ENCODE measurements at places on chromosomes 12 and 14.

DNA sequence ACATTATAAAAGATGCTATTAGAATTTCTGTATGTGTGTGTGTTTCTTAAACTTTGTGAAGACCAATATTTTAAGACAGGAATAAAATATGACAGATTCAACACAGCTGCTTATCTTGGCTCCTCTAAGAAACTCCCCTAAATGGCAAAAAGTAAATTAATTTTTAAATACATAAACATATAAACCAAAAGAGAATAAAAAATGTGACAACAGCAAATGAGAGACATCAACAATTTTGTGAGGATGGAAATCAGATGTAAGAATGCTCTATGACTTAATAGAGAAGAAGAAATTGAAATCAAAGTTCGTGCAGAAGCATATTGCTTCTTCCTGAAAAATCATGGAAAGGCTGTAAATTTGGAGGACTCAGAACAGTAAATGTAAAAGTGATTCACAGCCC, 1083.8 kb downstream of the FLRT2 start:
- no peak for DNase-seq

GRCh38 chr14:50319721-50320120, 7.6 kb downstream of the DMAC2L start:
- DNase-seq, result no peak

DNA sequence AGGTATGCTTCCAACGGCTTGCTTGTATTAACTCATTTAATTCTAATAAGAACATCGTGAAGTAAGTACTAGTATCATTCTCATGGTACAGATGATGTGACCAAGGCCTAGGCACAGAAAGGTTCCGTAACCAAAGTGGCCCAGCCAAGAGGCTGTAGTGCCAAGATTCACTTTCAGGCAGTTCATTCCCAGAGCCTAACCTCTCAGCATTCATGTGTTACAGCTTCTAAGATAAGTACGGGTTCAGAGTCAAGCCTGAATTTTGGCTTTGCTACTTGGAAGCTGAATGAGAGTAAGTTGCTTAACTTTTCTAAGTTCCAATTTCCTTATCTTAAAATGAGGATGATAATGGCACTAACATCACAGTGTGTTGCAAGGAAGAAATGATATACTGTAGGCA, 379.9 kb downstream of the AEBP2 start:
- DNase-seq, result no peak

GRCh38 chr12:108447168-108447832, 67.8 kb upstream of the FICD start:
- no peak for DNase-seq

DNA sequence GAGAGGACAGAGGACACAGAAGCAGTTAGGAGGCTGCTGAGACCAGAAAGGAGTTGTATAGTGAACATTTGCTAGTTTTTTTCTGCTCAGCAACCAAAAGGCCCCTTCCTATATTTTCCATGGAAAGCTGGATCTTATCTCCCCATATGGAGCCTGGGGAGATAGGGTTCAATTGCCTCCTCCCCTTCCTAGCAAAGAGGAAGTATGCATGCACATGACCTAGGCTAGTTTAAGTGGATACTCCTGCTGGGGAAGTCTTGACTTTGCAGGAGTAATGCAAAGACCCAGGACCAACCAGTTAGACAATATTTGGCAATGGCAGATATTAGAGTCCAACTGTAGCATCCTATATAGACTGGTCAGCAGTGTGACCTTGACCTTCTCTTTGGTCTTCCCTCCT, 15.1 kb downstream of the CHD8 start:
- no peak for DNase-seq

DNA sequence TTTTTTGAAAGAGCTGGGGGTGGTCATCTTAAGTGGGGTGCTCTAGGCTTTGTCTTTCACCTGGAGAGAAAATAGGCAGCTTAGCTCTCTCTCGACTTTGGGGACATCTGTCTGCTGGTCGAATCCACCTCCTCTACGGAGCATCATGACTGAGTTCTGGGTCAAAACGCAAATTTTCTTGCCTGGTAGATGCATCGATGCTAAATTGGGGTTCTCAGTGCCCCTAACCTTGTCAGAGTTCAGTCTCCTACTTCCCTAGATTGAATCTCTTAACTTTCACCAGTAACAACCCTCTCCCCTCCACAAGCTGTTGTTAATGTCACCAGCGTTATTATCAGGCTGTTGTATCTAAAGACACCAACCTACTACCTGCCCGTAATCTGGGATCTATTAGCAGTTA, 682 bp downstream of the FLRT2 start:
- DNase-seq, result no peak
